Upper lobe of left lung (tissue), 6 donors: ENCODE measurements at places on chromosomes 4 and X. TPM values are rescaled to one million over a fixed set of nuclear protein-coding genes. Genes with fewer than 3 reads are reported as not detected.

DNA sequence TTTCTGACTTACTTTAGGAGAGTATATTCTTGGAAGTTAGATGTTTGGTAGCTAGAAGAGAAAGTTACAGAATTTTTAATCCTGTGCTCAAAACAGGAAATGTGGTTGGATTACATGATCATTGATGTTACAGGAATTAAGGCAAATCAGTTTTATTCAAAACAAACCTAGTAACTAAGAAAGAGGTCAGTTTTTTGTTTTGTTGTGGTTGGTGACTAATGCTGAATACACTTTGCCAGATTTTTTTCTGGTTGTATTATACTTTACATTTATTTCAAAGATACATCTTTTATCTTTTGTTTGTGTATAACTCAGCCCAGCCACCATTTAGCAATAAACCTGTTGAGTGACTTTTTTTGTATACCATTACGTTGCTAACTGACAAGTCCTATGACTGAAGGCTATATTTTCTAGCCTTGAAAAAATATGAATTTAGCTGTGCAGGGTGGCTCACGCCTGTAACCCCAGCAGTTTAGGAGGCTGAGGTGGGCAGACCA, 116.7 kb downstream of the KLHL8 start:
- peak overlapping the region; percentile 41 for H3K27ac ChIP-seq
- peaks cover 32% of the 10 kb centered on the region for H3K36me3 ChIP-seq
- H3K4me1 ChIP-seq, result peaks cover 7% of the 10 kb centered on the region
- DNase-seq, result no peak

GRCh38 chr4:76214177-76214675, 602 bp upstream of the SCARB2 start:
- H3K36me3 ChIP-seq, result no peaks in the 10 kb centered on the region
- H3K27me3 ChIP-seq, result no peaks in the 10 kb centered on the region
- H3K4me3 ChIP-seq, result peak overlapping the region; percentile 78
- H3K27ac ChIP-seq, result peak overlapping the region; percentile 99
- peak; percentile 63 for DNase-seq

The GAGE2A gene
- total RNA-seq, result not detected

DNA sequence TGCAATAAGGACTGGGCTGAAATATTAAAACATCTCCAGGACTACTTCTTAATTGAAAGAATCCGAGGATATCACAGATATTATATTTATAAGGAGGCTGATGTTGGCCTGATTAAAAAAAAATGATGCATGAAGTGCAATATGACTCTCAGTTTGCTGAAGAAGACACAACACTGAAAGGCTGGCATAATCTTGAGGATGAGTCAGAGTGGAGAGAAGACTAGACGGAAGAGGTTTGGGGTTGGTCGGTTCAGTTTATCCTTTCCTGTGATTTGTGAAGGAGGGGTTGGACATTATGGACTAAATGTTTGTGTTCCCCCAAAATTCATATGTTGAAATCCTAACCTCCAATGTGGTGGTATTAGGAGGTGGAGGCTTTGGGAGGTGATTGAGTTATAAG, 170.3 kb downstream of the CORIN start:
- no peak overlapping the region for H3K27ac ChIP-seq
- no peaks in the 10 kb centered on the region for H3K4me1 ChIP-seq
- no peak overlapping the region for H3K4me3 ChIP-seq
- H3K36me3 ChIP-seq, result no peaks in the 10 kb centered on the region
- no peak for DNase-seq

DNA sequence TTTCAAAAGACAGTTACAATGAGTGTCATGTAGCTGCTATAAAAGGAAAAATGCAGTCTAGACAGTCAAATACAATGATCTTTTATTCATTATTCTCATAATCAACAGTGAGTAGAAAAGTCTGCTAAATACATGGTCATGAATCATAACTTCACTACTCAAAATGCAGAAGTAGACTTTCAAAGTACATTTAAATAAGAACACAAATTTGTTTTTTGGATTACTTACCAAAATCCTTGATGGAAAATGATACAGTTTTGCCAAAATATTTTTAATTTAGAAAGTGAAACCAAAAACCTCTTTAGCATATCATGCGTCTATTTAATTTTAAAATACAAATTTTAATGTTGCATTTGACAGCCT, 4.9 kb downstream of the ACSL4 start:
- H3K27me3 ChIP-seq, result no peaks in the 10 kb centered on the region
- no peak for DNase-seq
- H3K27ac ChIP-seq, result no peak overlapping the region
